ENCODE measurements at places on chromosomes 7 and 10.

GRCh38 chr7:288671-289101 is 1.3 kb upstream of the FOXL3 start:
- H3K36me3 ChIP-seq, result no peaks in the 10 kb centered on the region
- no peak overlapping the region for H3K27ac ChIP-seq
- H3K4me3 ChIP-seq, result no peak overlapping the region
- peaks cover 59% of the 10 kb centered on the region for H3K27me3 ChIP-seq
- ATAC-seq, result no peak
- H3K4me1 ChIP-seq, result no peaks in the 10 kb centered on the region

DNA sequence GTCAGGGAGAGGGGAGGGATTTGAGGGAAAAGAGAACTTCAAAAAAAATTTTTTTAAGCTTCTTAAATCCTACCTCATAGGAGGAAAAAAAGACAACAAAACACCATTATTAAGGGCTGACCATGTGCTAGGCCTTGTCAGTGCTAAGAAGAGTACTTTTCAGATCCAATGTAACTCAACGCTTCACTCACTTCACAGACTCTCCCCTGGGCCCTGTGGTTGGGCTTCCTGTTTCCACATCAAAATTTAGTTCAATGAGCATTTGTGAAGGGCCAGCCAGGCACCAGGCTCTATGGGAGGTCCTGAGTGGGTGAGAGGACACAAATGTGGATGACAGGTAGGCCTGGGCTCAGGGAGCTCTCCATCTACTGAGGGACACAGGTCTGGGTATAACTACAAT is 249.8 kb downstream of the PTEN start:
- H3K27me3 ChIP-seq, result no peaks in the 10 kb centered on the region
- peak overlapping the region; percentile 10 for H3K4me3 ChIP-seq
- H3K36me3 ChIP-seq, result no peaks in the 10 kb centered on the region
- ATAC-seq, result peak; percentile 72
- H3K4me1 ChIP-seq, result peaks cover 4% of the 10 kb centered on the region

DNA sequence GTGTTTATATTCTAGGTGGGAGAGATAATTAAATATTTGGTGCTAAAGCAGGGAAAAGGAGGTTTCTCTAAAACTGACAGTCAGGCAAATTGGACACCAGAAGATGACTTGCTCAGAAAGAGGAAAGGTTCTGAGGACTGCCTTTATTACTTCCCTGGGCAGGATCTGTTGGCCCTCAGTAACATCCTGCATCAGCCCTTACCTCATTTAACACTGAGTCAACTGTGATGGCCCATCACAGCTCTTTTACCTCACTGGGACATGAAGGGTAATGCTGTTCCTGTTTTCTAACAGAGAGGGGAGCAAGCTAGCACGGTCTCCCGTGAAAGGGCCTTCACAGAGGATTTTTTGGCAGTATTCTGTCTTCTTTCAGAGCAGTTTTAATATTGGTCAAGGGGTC is 12.0 kb downstream of the PPP1R17 start:
- H3K4me1 ChIP-seq, result peaks cover 11% of the 10 kb centered on the region
- no peaks in the 10 kb centered on the region for H3K27me3 ChIP-seq
- H3K27ac ChIP-seq, result no peak overlapping the region
- no peaks in the 10 kb centered on the region for H3K36me3 ChIP-seq

DNA sequence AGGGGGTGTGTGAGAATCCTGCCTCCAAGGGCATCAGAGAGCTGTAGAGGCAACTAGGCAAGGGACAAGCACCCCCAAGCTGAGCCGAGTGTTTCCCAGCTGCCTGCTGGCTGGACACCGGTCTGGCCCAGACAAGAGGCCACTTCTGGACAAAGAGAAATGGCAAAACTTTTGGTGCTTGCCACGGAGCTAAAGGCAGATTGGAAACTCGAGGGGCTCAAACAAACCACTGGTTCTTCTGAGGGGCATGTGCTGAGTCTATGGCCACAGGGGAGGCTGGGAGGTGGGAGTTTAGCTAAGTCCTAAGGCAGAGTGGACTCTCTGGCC is 66.5 kb upstream of the INPP5A start:
- no peak overlapping the region for H3K4me3 ChIP-seq
- no peaks in the 10 kb centered on the region for H3K36me3 ChIP-seq
- ATAC-seq, result no peak
- peaks cover 23% of the 10 kb centered on the region for H3K27me3 ChIP-seq

DNA sequence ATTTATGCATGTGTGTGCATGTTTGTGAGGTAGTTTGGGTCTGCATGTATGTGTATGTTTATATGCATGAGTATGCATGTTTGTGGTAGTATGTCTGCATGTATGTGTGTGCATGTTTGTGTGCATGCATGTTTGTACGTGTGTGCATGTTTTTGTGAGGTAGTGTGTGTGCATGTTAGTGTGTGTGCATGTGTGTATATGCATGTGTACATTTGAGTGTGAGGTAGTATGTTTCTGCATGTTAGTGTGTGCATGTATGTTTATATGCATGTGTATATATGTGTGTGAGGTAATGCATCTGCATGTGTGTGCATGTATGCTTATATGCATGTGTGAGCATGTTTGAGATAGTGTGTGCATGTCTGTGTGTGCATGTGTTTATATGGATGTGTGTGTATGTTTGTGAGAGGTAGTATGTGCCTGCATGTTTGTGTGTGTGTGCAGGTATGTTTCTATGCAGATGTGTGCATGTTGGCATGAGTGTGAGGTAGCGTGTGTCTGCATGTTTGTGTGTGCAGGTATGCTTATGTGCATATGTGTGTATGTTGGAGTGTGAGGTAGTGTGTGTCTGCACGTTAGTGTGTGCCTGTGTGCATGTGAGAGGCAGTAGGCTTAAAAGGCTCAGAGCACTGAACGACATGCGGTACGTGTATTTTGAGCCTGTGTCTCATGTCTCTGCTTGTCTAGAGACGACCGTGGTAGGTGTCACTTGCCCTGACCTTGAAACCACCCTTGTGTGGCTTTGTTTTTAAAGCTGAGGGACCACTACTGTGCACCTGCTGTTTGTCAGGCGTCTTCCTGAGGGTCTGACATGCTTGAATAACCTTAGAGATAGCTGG is 43.7 kb downstream of the PFKP start:
- H3K4me3 ChIP-seq, result no peak overlapping the region
- peaks cover 74% of the 10 kb centered on the region for H3K36me3 ChIP-seq
- H3K27me3 ChIP-seq, result no peaks in the 10 kb centered on the region
- H3K27ac ChIP-seq, result no peak overlapping the region

DNA sequence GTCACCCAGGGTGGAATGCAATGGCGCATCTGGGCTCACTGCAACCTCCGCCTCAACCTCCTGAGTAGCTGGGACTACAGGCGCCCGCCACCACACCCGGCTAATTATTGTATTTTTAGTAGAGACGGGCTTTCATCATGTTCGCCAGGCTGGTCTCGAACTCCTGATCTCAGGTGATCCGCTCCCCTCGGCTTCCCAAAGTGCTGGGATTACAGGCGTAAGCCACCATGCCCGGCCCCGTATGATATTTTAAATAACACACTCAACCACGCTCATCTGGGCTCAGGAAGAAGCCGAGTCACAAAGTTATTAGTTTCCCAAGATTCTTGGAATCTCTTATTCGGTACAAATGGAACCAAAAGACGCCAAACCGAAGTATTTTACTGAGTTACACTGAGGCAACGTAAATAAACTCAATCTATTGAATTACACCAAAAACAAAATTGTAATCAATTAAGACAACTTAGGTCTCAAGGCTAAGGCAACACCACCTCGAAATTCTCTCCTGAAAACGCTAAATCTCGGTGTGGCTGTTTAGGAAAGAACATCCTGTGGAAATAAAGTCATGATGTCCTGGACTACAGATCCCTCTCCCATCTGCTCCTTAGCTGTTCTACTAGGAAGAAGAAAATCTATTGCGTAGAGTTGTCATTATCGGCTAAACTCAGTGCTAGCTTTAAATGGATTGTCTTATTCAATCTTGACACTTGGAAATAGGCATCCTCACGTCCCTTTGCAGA is 910 bp downstream of the ARHGAP19 start:
- no peak for ATAC-seq
- H3K27ac ChIP-seq, result peak overlapping the region; percentile 83
- H3K27me3 ChIP-seq, result peaks cover 9% of the 10 kb centered on the region
- H3K36me3 ChIP-seq, result no peaks in the 10 kb centered on the region

DNA sequence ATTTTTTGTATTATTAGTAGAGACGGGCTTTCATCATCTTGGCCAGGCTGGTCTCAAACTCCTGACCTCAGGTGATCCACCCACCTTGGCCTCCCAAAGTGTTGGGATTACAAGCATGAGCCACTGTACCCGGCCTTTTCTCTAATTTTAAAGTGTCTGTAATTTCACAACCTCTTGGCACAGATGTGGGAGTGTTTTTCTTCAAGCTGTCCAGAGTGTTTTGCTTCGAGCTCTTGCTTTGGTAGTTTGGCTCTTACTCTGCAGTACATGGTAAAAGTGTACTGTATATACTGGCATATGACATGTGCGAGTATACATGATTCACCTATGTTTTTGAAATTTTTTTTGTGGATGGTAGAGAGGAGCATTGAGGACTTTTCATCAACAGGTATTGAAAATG is 9.8 kb downstream of the SRGN start:
- peaks cover 40% of the 10 kb centered on the region for H3K4me1 ChIP-seq
- no peak overlapping the region for H3K4me3 ChIP-seq
- no peaks in the 10 kb centered on the region for H3K27me3 ChIP-seq
- peaks cover 42% of the 10 kb centered on the region for H3K36me3 ChIP-seq

GRCh38 chr10:46052057-46052790 is 6.2 kb upstream of the MSMB start:
- H3K4me3 ChIP-seq, result no peak overlapping the region
- peaks cover 8% of the 10 kb centered on the region for H3K27me3 ChIP-seq
- ATAC-seq, result no peak
- no peak overlapping the region for H3K27ac ChIP-seq
- H3K4me1 ChIP-seq, result no peaks in the 10 kb centered on the region
- H3K36me3 ChIP-seq, result peaks cover 6% of the 10 kb centered on the region

DNA sequence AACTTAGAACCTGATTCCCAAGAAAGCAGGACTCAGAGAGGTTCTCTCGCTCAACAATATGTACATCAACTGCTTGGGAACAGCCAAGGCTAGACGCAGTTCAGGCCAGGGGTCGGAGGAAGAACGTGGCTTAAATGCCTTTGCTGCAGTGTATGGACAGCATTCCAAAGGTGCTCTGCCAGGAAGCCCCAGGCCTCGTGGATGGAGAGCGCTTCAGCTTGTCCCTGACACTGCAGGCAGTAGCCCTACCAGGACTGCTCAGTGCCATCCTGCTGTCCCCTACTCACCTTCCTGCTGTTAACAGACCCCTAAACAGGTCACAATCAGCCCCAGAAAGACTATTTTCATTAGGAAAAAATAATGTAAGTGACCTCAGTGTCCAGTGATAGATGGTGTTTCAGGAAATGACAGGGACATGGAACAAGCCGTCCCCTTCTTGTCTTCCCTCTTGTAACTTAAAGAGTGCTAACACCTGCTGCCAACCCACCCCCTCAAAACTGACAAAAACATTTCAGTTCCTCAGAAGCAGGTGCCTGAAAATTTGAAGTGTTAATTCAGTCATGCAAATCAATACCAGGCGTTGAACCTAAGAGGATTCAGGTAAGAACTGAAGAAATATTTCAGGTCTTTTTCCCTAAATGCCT is 16.5 kb downstream of the CREB3L2 start:
- H3K4me1 ChIP-seq, result peaks cover 40% of the 10 kb centered on the region
- no peak overlapping the region for H3K4me3 ChIP-seq
- no peak overlapping the region for H3K27ac ChIP-seq

DNA sequence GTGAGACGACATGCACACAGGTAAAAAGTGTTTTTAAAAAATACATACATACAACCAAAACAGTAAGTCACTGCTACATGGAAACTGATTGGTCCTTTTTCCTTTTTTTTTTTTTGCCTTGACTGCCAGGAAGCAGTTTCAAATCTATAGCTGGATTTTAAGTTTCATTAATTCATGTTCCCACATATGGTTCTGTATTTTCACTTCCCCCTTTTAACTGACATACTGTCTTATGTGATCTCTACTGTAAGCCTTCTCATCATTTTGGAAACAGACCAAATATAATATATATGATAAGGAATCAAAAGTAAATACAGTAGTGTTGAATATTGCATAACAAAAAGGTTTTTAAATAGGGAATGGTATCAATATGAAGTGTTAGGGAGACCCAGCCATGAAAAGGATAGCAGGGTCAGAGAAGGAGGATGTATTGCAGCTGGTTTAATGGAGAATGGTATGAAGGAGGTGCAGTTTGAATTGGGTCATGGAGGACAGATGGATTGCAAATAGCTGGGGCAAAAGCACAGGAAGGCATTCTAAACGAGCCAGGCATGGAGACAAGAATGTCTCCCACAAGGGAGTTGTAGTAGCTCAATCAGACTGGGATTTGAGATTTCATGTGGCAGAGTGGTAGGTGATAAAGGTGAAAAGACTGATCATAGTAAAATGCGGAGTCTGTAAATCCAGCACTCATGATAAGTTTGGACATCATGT is 5.4 kb downstream of the CAV1 start:
- ATAC-seq, result no peak
- no peaks in the 10 kb centered on the region for H3K36me3 ChIP-seq
- H3K27me3 ChIP-seq, result peaks cover 4% of the 10 kb centered on the region
- peaks cover 14% of the 10 kb centered on the region for H3K4me1 ChIP-seq
- no peak overlapping the region for H3K27ac ChIP-seq

- no peaks in the 10 kb centered on the region for H3K27me3 ChIP-seq
- H3K27ac ChIP-seq, result no peak overlapping the region
- H3K4me1 ChIP-seq, result peaks cover 15% of the 10 kb centered on the region
- peaks cover 97% of the 10 kb centered on the region for H3K36me3 ChIP-seq
Measured at GRCh38 chr10:11304906-11305585, 287.4 kb downstream of the CELF2 start.

DNA sequence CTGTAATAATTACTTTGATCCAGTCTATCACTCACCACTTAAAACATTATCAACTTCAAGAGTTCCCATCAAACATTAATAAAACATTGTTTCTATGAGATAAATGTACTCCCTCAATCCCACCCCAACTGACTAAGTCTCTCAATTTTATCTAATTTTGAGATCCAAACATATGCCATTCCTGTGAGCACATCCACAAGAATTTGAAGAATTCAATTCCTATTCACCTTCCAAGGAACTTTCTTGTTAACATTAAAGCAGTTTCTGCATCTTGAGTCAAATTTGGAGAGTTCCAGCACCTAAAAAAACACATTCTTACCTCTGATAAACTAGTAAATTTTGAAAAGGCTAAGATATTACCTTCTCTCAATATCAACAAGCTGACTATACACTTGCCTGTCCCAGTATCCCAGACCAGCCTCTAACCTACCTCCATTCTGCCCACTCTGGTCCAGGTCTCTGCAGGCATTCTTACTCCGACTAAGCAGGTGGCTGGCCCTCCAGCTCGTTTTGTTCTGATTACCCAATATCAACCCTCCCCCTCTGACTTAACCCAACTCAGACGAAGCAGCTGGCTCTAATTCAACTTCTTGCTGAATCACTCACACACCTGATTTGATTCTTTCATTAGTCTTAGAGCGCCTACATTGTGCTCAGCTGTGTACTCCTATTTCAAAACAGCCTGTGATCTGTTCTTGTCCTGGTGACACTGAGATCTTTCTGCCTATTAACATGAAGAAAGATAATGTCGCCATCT is 275.2 kb downstream of the IPMK start:
- ATAC-seq, result no peak
- no peaks in the 10 kb centered on the region for H3K36me3 ChIP-seq
- no peak overlapping the region for H3K27ac ChIP-seq
- no peak overlapping the region for H3K4me3 ChIP-seq
- no peaks in the 10 kb centered on the region for H3K4me1 ChIP-seq
- H3K27me3 ChIP-seq, result no peaks in the 10 kb centered on the region

All from stimulated activated memory B cell treated with anti-CD40 and anti-IgM and Interleukin-4, amounts not matched to agents 10 μg/mL and 1 μg/mL and 100 μg/mL, for 72 hours (primary cell).